ENCODE measurements at places on chromosomes 2 and 18. TPM values are rescaled to one million over a fixed set of nuclear protein-coding genes. Genes with fewer than 3 reads are reported as not detected.

TNS1 gene
- 73.6 TPM for total RNA-seq

RIOK3 gene
- total RNA-seq, result 44.3 TPM

SLC5A7 gene
- not detected for total RNA-seq

PIGN gene
- total RNA-seq, result 12.2 TPM

- no peaks in the 10 kb centered on the region for H3K4me1 ChIP-seq
- H3K36me3 ChIP-seq, result no peaks in the 10 kb centered on the region
- DNase-seq, result no peak
Measured at GRCh38 chr2:30161929-30162706, 15.3 kb downstream of the YPEL5 start.

- H3K27ac ChIP-seq, result no peak overlapping the region
- DNase-seq, result no peak
- peaks cover 9% of the 10 kb centered on the region for H3K4me1 ChIP-seq
- H3K4me3 ChIP-seq, result no peak overlapping the region
Measured at GRCh38 chr18:58196881-58197872, 153.2 kb downstream of the NEDD4L start.

DNA sequence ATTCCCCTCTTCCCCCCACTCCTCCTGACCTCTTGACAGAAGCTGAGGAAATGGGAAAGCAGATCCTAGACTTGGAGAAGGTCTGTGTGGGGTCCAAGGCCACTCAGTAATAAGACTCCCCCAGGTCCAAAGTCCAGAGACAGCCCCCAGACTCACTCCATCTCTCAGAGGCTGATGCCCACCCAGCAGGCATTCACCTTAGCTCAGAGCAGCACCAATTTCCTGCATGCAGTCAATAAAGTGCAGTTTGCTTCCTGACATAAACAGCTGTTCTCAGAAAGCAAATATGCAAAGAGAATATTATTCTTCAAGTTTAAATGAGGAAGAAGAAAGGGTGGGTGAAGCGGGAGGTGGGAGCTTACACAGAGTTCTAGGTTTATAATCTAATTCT, 84.1 kb upstream of the RTN4 start:
- H3K36me3 ChIP-seq, result no peaks in the 10 kb centered on the region
- peak overlapping the region; percentile 68 for H3K27ac ChIP-seq
- no peaks in the 10 kb centered on the region for H3K27me3 ChIP-seq
- peak overlapping the region; percentile 7 for H3K4me3 ChIP-seq
- no peaks in the 10 kb centered on the region for H3K4me1 ChIP-seq

- no peaks in the 10 kb centered on the region for H3K27me3 ChIP-seq
- H3K36me3 ChIP-seq, result no peaks in the 10 kb centered on the region
- H3K27ac ChIP-seq, result no peak overlapping the region
- no peak for DNase-seq
Measured at GRCh38 chr18:10440884-10441283, 13.6 kb upstream of the APCDD1 start.

- H3K27me3 ChIP-seq, result no peaks in the 10 kb centered on the region
- no peak for DNase-seq
- no peaks in the 10 kb centered on the region for H3K36me3 ChIP-seq
- H3K4me1 ChIP-seq, result no peaks in the 10 kb centered on the region
- no peak overlapping the region for H3K27ac ChIP-seq
Measured at GRCh38 chr2:241555711-241556110, 2.8 kb upstream of the BOK start.

DNA sequence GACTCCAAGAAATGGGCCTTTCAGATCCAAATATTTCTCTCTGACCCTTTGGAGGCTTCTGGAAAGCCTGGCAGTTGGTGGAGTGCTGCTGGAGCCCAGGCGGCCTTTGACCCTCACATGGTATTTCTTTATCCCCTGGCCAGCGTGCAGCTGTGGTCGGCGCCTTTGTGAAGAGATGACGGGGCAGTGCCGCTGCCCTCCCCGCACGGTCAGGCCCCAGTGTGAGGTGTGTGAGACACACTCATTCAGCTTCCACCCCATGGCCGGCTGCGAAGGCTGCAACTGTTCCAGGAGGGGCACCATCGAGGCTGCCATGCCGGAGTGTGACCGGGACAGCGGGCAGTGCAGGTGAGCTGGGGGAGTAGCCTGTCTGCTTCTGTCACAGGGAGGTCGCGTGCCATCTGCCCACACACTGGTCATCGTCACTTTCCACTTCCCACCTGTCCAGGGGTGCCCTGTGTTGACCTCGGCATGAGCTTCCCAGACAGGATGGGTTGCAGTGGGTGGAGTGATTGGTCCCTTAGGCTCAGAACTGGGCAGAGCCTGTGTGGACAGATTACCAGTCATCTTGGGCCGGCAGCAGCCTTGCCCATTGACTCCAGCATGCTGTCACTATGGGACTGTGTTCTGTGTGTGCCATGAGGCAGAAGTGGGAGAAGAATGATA, 158.2 kb downstream of the LAMA3 start:
- H3K36me3 ChIP-seq, result no peaks in the 10 kb centered on the region
- no peak overlapping the region for H3K27ac ChIP-seq
- peak; percentile 50 for DNase-seq
- no peaks in the 10 kb centered on the region for H3K27me3 ChIP-seq
- H3K4me3 ChIP-seq, result no peak overlapping the region

GRCh38 chr18:79979843-79980242, 8.5 kb downstream of the TXNL4A start:
- DNase-seq, result no peak
- H3K27ac ChIP-seq, result no peak overlapping the region
- no peaks in the 10 kb centered on the region for H3K36me3 ChIP-seq
- no peak overlapping the region for H3K4me3 ChIP-seq

Measured in right lobe of liver (tissue), 6 donors.